ENCODE measurements at places on chromosomes 6 and 20.

DNA sequence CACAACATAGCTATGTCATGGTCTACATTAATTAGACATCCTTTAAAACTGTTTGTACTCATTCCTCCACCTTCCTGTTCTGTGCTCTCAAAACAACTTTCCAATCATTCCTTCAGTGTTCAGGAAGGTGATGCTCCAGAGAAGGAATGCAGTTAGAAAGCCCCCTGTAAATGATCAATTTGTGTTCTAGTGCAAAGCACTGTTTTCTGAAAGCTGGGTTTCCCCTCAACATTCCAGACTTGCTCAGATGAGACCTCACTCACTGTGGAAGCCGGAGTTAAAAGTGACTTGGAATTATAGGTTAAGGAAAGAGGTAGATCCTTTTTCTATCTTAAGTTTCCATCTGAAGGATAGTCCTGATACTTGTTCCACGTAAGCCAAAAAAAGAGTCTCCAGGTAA lies 95.9 kb downstream of the BMP2 start:
- no peak for DNase-seq

- no peak for DNase-seq
These were observed 802.9 kb downstream of the MAFB start for GRCh38 chr20:39885975-39886649.

DNA sequence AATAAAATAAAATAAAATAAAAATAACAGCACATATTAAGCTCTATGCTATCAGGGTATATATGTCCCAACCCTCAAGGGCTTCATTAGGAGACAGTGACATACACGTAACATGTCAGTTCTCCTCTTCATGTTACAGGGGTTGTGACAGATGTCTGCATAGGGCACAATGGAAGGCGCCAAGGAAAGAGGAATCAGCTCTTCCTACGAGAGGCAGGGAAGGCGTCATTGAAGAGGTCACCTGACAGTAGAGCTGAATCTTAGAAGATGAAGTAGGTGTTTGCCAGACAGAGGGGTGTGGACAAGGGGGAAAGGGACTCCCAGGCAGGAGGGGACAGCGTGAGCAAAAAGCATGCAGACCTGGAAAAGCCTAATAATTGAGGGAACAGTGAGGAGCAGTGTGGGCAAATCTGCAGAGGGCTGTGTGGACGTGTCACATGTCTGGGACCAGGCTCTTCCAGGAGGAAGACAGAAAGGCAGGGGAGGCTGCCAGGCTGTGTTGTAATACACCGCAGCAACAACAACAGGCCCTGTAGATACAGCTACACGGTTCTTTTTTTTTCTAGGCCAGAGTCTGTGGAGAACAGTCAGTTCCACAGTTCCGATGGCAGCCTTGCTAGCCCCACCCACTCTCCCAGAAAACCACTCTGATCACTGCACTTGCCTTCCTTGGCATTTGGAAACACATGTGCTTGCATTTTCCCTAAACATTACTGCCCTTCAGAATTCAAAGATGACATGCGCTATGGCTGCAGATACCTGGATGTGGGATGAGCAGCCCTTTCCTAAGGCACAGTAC lies 2.5 kb upstream of the FKBP5 start:
- DNase-seq, result no peak

GRCh38 chr6:74971633-74972032 lies 234.2 kb downstream of the COL12A1 start:
- no peak for DNase-seq

- no peak for DNase-seq
These were observed 89.2 kb upstream of the HIVEP1 start for GRCh38 chr6:11922901-11923300.

GRCh38 chr6:42727627-42728026 lies 5.2 kb upstream of the PRPH2 start:
- no peak for DNase-seq

GRCh38 chr6:31771992-31772358 lies 5.2 kb downstream of the VWA7 start:
- no peak for DNase-seq

- no peak for DNase-seq
These were observed 915 bp downstream of the TMEM63B start for GRCh38 chr6:44128020-44128917.

DNA sequence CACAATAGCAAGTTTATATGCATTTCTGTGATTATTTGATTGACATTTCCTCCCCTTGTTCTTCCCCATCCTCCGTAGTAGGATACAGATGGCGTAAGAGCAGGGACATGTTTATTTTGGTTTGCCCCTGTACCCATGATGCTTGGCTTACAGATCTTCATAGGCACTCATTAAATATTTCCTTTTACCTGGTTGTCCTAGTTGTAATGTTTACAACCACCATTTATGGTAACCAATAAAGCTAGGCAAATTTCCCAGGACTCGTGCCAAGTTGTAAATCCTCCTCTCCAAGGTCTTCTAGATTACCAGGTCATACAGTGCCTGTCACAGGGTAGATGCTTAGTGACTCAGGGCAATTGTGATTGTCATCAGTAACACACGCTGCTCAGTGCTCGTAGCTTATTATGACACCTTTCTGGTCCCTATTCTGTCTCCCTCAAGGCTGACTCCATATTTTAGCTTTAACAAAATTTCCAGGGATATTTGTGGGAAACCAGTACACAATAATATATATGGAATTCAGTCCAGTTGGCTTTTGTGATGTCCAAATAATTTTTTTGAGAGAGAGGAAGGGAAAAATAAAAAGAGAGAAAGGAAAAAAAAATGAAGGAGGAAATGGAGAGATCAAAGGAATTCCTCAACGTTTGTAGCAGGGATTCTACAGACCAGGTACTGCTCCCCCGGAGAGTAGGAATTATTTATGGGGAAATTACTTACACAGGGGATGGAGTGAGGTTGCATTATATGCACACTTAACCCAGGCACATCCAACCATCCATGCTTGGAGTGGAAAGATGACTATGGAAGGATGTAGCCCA lies 24.6 kb downstream of the CYP24A1 start:
- no peak for DNase-seq

DNA sequence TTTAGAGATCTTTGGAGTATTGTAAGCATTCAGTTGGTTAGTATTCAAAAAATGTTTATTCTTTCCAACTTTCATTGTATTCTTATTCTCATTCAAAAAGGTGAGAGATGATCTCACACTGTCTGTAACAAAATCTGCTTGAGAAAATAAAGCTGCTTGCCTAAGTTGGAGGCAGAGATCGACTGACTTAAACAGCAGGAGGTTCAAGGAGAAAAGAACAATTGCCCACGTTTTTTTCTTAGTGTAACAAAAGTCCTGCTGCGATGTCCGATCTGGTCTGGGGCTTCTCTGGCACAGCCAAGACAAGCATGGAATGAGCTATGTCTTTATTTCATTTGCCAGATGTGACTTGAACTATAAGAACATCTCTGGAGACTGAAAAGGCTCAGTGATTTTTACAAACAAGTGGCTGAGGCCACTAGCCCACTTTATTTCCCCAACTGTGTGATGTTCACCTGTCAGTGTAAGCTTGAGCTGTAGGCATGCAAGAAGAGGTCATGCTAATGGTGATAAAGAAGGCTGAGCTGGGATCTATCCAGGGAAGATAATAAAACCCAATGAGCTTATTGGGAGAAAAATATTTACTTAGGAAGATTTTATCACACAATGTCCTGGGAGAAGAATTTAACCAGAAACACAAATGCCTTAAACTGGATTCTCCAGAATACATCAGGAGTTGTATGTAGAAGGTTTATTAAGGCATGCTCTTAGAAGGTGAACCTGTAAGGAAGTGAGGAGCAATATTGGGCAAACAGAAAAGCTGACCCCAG lies 580.1 kb upstream of the BTBD3 start:
- no peak for DNase-seq

GRCh38 chr6:98092331-98092730 lies 742.0 kb upstream of the POU3F2 start:
- no peak for DNase-seq

DNA sequence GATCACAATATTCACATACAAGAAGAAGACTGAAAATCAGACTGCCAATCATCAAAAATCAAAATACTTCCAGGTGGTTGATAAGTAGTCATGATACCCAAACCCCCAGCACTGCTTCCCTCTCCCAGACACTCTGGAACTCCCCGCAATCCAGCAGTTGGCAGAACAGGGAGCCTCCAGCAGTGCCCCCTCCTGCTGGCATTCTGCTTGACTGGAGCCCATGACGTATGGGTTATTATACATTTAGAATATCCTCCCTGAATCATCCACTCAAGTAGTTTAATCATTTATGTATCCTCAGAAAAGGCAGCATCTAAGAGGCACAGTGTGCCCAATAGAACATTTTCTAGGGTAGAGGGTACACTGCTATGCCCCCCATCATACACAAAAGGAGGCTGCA lies 9.3 kb upstream of the OGFRL1 start:
- DNase-seq, result no peak

- DNase-seq, result no peak
These were observed 598 bp downstream of the HLA-B start for GRCh38 chr6:31356216-31356945.

GRCh38 chr6:147548921-147549475 lies 40.5 kb downstream of the SAMD5 start:
- no peak for DNase-seq

DNA sequence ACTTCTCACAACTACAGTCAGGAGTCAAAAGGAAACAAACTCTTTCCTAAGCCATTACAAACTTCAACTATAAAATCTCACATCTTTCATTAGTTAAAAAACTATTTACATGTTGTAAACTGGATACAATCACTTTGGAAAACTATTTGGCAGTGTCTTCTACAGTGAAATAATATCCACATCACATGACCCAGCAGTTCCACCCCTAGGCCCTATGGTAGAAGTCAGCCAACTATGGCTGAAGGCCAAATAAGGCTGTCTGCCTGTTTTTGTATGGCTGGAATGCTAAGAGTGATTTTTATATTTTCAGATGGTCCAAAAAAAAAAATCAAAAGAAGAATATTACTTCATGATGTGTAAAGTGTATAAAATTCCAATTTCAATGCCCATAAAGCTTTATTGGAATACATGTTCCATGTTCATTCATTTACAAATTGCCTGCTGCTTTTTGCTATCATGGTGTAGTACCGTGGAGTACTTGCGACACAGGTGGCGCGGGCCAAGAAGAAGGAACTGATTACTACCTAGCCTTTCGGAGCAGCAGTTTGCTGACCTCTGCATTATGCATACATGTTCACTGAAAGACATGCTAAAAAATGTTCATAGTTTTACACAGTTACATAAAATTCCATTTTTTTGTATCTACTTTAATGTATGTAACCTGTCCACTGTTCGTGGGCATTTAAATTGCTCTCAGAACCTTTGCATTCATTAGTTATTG lies 129.0 kb downstream of the KIF16B start:
- no peak for DNase-seq

DNA sequence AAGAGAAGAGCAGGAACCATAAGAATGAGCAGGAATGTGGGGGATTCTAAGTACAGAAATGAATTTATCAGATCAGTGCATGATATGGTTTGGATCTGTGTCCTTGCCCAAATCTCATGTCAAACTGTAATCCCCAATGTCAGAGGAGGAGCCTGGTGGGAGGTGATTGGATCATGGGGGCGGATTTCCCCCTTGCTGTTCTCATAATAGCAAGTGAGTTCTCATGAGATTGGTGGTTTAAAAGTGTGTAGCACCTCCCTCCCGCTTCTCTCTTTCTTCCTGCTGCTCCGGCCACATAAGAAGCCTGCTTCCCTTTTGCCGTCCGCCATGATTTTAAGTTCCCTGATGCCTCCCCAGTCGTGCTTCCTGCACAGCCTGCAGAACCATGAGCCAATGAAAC lies 49.2 kb downstream of the KHDC1L start:
- no peak for DNase-seq

- no peak for DNase-seq
These were observed 50.8 kb downstream of the GFOD1 start for GRCh38 chr6:13436399-13437217.

GRCh38 chr20:17339000-17339399 lies 112.2 kb downstream of the PCSK2 start:
- DNase-seq, result no peak

- DNase-seq, result no peak
These were observed 2.2 kb upstream of the MAPK13 start for GRCh38 chr6:36128073-36128472.

GRCh38 chr6:125073071-125073470 lies 80.5 kb upstream of the TPD52L1 start:
- DNase-seq, result no peak

DNA sequence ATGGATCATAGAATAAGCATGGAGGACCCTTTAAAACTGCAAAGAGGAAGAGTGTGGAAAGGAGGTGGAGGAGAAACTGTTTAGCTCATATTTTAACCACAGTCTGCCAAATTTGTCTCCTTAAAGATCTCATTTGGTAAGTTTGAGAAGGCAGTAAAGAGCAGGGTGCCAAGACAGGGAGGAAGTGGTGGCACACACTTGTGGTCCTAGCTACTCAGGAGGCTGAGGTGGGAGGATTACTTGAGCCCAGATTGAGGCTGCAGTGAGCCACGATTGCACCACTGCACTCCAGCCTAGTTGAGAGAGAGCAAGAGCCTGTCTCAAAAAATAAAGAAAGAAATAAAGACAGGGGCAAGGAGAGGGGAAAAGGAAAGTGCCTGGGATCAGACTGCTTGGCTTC lies 16.8 kb upstream of the DCBLD1 start:
- no peak for DNase-seq

GRCh38 chr6:123329337-123329736 lies 307.4 kb downstream of the TRDN start:
- DNase-seq, result no peak

- DNase-seq, result no peak
These were observed 8.2 kb downstream of the IRAK1BP1 start for GRCh38 chr6:78875505-78875904.

DNA sequence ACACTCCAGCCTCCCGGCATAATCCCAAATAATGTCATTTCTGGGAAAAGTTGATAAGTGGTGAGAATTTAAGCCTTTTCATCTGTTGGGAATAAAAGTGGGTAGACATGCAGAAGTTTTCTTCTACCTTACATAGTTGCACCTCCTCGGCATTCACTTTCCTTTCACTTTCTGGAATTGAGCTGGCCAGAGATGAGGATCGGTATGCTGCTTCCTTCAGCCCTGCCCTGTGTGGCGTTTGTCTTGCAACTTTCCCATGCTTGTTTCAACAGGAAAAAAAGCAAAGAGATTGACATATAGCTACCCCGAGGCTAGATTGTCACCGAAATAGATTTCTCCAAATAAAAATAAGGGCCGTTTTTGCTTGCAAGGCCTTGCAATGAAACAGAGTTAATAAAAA lies 65.8 kb upstream of the JAG1 start:
- no peak for DNase-seq

GRCh38 chr20:62168061-62168460 lies 14.8 kb upstream of the MTG2 start:
- DNase-seq, result no peak

GRCh38 chr20:7798176-7798575 lies 142.1 kb downstream of the HAO1 start:
- DNase-seq, result no peak

Measured in stimulated activated CD4-positive, alpha-beta T cell treated with anti-CD3 and anti-CD28 coated beads, Interleukin-1b, Interleukin-23, amount 100 ng/mL, for 1 hour (primary cell).